ENCODE measurements at places on chromosomes 11 and 22.

DNA sequence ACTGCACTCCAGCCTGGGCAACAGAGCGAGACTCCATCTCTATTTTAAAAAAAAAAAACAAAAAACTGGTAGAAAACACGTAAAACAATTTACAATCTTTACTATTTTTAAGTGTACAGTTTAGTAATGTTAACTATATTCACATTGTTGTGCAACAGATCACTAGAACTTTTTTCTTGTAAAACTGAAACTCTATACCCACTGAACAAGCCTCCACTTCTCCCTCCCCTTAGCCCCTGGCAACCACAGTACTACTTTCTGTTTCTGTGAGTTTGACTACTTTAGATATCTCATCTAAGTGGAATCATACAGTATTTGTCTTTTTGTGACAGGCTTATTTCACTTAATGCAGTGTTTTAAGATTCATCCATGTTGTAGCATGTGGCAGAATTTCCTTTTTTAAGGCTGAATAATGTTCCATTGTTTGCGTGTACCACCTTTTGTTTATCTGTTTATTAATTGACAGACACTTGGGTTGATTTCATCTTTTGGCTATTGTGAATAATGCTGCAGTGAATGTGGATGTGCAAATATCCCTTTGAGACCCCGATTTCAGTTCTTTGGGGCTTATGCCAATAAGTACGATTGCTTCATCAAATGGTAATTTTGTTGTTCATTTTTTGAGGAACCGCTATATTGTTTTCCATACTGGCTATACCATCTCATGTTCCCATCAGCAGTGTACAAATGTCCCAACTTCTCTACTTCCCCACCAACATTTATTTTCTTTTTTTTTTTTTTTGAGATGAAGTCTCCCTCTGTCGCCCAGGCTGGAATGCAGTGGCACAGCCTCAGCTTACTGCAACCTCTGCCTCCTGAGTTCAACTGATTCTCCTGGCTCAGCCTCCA is 11.0 kb downstream of the DDB2 start:
- DNase-seq = no peak

- peak; percentile 96 for DNase-seq
These were observed 1.5 kb upstream of the MALAT1 start for GRCh38 chr11:65497141-65498041.

GRCh38 chr11:104907521-104908185 is 9.4 kb upstream of the CASP12 start:
- no peak for DNase-seq

DNA sequence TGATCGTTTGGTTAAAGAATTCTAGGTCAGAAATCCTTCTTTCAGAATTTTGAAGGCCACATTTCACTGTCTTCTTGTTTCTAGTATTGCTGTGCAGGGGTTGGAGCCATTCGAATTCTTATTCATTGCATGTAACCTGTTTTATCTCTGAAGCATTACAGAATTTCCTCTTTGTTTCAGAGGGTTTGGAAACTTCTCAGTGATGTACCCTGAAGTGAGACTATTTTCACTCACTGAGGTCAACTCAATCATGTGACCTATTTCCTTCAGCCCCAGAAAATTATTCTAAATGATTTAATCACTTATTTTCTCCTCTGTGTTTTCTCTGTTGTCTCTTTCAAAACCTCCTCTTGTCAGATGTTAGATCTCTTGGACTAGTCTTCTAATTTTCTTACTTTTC is 147.8 kb downstream of the ENTHD1 start:
- DNase-seq = no peak

GRCh38 chr11:12278766-12279671 is 98.4 kb upstream of the PARVA start:
- DNase-seq = no peak

- no peak for DNase-seq
These were observed 3.4 kb upstream of the ASCL2 start for GRCh38 chr11:2273771-2274170.

GRCh38 chr11:84390441-84391078 is 1104.4 kb upstream of the CCDC90B start:
- no peak for DNase-seq

DNA sequence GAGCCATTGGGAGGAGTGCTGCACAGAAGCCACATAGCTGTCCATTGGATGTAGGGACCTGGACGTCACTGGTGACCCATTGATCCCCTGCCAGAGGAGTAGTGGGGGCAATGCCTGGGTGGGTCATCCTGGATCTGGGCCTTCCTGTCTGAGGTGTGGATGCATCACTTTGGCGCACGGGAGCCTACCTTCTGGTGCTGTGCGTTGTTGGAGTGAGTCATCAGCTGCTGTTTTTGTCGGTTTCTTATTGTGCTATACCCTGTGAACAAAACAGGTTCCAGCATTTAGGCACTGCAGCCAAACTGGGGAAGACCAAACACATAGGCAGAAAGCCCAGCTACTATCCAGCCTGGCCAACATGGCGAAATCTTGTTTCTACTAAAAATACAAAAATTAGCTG is 3.2 kb downstream of the TAF6L start:
- no peak for DNase-seq

GRCh38 chr22:40116496-40117200 is 61.1 kb upstream of the TNRC6B start:
- no peak for DNase-seq

- DNase-seq = no peak
These were observed 378.8 kb downstream of the DYNC2H1 start for GRCh38 chr11:103488031-103488461.

- DNase-seq = no peak
These were observed 322.9 kb upstream of the ZC3H12C start for GRCh38 chr11:109770323-109770722.

Measured in NCI-H2081 treated with DMSO at 0.1 percent for 48 hours (cell line).